NCI-H510A (cell line): ENCODE measurements at places on chromosomes 3 and 15.

- DNase-seq = no peak
Observed at GRCh38 chr3:5360453-5360852, 172.9 kb downstream of the EDEM1 start.

DNA sequence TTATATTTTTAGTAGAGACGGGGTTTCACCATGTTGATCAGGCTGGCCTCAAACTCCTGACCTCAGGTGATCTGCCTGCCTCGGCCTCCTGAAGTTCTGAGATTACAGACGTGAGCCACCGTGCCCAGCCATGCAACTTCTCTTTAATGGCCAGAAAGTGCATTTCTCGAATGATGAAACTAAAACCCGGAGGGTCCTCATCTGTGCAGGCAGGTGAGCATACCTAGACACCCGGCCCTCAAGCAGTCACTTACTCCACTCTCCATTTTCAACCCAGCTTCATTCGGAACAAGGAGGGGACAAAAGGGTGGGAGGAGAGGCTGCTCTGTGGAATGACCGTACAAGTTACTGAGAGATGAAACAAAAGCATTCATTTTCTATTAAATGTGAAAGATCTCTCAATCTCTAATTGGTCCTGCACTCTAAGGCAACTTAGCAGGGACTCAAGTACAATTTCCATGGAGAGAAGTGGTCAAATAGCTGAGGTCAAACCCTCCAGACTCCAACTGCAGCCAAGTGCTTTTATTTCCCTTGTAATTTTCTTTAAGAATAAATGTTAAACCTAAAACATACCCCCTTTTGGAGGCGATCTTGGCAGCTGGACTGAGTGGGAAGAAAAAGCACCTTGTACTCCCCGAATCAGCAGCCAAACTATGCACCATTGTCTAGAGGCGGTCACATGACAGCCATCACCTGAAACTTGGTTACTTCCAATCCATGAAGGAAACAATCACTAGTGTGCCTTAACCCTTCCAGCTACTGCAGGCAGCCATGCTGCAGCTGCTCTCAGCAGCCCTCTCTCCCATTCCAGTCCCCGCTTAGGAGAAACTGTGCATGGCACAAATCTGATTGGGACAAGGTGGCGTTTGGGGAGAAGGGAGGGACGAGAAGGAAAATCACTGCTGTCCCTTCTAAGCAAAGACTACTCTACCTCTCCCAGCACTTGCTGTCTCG lies 62.2 kb downstream of the VGLL4 start:
- DNase-seq = no peak

- no peak for DNase-seq
Observed at GRCh38 chr3:132180337-132180791, 136.8 kb upstream of the ACP3 start.

DNA sequence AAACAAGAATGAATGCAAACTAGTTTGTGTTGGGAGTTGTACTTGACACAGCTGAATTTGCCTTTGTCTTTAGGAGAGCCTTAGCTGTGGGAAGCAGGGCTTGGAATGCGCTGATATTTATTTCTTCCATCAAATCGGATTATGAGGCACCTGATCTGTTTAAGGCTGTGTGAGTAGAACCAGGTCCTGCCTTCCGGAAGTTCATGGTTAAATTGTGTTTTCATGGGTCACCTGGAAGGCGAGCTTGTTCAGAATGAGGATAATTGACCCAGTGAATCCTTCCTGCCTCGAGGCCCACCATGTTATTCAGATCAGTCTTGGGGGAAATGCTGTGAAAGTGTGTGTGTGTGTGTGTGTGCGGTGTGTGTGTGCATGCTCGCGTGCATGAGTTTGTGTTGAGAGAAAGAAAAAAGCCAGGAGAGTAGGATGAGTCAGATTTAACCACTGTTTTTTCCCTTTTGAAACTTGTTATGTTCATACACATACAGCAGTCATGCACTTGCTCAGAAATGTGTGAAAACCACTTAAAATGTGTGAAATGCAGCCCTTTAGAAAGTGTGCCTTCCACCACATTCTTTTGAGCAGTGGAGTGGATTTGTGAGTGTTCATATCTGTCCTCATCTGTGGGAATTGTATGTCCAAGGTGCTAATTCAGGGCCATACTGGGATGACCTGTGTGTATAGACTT lies 36.7 kb downstream of the SMAD3 start:
- no peak for DNase-seq

DNA sequence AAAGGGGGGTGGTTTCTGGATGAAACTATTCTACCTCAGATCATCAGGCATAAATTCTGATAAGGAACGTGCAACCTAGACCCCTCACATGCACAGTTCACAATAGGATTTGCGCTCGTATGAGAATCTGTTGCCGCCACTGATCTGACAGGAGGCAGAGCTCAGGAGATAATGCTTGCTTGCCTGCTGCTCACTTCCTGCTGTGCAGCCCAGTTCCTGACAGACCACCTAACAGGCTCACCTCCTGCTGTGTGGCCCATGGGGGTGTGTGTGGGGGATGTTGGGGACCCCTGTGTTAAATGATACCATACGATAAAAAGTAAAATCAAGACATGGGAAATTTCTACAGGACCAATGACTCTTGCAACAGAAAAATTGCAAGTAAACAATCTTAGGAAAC lies 24.0 kb downstream of the CP start:
- no peak for DNase-seq

- no peak for DNase-seq
Observed at GRCh38 chr15:43241100-43241499, 20.3 kb upstream of the EPB42 start.

GRCh38 chr3:104176706-104177105 lies 1190.0 kb upstream of the ALCAM start:
- no peak for DNase-seq

DNA sequence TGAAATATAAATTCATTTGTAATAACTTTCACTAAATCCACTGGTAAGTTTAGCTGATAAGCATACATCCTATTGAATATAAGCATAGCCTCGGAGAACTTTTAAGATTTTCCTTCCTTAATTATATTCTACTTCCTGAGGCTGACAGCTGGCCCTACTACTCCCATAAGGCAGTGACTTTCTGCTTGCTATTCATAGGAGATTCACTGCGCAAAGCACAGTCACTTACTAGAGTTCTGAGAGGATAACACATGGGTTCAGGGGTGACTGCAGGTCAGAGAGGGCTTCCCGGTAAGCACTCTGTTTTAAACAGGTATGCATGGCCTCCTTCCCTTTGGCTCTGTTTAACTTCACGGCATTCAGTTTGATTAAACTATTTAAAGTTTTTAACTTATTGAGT lies 75.8 kb downstream of the FAIM start:
- no peak for DNase-seq

GRCh38 chr15:69874321-69874720 lies 223.4 kb downstream of the TLE3 start:
- no peak for DNase-seq

DNA sequence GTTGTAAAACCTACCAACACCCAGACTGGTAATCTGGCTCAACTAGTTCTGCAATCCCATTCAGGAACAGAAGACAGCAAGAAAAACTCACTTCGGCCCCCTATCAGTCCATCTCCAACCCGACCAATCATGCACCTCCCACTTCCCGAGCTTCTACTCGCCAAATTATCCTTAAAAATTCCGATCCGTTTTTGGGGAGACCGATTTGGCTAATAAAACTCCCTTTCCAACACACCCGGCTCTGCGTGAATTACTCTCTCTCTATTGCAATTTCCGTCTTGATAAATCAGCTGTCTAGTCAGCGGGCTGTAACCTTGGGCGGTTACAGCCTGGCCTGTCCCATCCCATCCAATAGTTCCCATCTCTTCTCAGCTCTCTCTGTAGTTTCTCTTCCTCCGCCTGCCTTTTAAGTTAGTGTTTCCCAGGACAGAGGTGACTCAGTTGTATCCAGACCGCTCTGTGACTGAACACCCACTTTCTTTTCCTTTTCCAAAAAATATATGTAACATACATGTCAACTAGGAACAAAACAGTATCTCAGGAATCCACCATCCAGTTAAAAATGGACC lies 780 bp upstream of the ACAD9 start:
- no peak for DNase-seq

- DNase-seq = no peak
Observed at GRCh38 chr15:49366496-49366895, 56.5 kb upstream of the FGF7 start.

- DNase-seq = no peak
Observed at GRCh38 chr3:62154457-62155148, 218.7 kb downstream of the FEZF2 start.

DNA sequence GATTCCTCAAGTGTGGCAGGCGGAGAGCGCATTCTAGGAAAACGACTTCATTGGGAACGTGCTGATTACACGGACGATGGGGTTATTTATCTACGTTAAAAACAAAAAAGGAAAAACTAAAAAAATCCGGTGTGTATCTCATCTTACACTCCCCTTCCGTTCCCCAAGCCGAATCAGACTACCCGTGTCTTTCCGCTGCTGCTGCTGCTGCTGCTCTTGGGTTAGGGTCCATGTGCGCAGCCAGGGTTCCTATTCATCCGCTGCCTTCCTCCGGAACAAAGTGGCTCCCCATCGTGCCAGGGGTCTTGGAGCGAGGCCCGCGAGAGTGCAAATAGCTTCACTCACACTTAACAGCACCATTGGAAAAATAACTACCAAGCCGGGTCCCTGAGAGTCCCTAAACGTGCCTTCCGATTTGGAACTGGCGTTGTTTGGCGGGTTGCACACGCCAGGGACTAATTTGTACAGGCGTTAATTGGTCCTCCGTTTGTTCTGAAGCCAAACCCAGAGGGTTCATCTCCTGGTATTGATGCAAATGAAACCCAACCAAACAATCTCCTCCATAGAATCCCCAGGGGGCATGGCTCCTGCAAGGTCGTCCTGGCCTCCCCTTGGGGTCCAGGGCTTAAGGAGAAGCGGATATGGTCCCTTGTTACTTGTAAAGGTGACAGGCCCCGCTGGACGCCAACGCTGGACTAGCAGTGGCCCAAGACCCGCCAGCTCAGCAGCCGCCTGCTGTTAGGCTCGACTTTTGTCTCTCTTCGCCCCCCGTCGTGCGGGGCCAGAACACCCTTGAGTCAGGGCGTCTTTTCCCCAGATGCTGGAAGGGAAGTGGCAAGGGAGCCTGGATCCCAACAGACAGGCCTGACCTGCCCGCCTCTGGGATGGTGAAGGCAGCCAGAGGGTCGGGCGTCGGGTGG lies 11.0 kb upstream of the ONECUT1 start:
- no peak for DNase-seq

DNA sequence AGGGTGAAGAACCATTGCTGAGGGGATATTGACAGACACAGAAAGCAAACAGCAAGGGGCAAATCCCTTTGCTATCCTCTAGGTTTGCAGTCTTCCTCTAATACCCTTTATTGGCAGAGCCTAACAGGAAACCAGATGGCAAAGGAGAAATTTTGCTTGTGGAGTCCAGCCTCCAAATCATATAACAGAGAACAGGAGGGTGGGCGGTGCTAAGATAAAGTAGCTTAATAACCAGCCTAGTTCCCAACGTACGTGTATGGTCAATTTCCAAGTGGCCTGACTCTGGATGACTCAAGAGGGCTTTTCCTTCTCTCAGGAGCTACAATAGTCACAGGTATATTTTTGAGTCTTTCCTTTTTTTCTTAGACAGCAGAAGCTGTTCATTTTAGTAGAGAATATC lies 404.5 kb downstream of the PDCD6IP start:
- DNase-seq = no peak

DNA sequence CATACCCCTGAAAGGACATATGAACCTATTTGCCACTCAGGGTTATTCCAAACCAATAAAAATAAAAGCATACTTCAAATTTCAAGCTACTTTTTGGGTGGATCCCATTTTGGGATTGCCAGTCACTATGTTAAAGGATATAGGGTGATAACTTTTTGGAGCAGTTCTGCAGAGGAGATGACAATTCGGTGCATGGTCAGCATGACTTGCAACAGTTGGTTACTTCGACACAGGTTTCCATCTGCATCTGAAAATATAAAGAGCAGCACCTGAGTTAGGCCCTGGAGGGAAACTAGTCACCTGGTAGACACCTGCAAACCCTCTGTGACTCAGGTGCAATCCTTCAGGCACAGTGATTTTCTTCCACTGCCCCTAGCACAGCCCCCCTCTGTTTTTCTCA lies 38.5 kb downstream of the RASGRP1 start:
- no peak for DNase-seq

GRCh38 chr3:53231532-53232511 lies 24.0 kb downstream of the TKT start:
- DNase-seq = no peak

DNA sequence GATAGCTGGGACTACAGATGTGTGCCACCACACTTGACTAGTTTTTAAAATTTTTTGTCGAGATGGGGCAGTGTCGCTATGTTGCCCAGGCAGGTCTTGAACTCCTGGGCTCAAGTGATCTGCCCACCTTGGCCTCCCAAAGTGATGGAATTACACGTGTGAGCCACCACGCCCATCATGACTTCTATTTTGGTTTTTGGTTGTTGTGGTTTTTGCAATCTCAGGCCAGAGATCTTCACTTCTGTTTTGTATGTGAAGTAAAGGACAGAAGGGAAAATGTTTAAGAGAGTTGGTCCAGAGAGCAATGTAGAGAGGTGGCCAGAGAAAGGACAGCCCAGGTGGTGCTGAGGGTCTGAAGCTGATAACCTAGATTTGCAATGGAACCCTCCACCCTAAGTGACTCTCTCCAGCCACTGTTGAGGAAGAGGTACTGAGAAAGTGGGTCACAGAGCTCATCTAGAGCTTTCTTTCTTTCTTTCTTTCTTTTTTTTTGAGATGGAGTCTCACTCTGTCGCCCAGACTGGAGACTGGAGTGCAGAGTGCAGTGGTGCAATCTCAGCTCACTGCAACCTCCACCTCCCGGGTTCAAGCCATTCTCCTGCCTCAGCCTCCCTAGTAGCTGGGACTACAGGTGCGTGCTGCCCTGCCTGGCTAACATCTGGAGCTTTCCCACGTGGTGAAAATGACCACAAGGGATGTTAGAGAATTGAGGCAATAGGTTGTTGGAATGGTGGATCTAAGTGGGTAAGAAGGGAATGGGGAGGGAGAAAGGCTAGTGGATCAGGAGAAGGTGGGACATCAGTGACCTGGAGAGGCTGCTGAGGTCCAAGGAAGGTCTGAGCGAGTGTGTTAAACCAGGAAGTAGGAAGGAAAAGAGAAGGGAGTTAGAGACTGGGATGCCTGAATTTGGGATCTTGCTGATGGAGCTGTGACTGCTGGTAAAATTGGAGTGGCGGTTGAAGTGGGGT lies 22.4 kb upstream of the SEMA4B start:
- no peak for DNase-seq
